GM12891 (cell line): ENCODE measurements at places on chromosomes 2 and 18.

DNA sequence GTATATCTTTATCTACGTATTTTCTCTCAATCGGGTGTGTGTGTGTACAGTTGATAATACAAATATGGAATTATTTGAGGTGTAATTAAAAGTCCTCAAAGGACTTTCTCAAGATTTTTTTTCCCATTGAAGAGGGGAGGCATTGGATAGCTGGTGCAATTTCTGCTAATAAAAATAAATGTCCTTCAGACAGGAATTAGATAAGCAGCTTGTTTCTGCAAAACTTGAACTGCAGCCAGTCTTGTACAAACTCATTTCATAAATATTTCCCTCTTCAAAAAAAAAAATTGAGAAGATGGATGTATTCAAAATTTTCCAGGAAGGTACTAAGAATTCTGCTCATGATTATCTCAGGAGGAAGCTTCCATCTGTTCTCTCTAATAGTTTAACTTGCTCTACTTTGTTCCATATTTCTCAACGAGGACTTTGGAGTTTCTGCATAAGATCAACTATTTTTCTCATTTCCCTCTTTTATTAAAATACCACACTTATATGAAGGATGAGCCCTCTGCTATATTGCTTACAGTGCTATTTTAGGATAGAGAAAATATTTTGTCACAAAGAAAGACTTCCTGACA, 33.0 kb upstream of the GLS start:
- DNase-seq = no peak

GRCh38 chr2:231134910-231135655, 10.2 kb upstream of the HTR2B start:
- no peak for DNase-seq

- no peak for DNase-seq
Observed at GRCh38 chr2:42328148-42328833, 32.7 kb downstream of the COX7A2L start.

GRCh38 chr2:65198737-65199136, 28.9 kb upstream of the ACTR2 start:
- DNase-seq = no peak

DNA sequence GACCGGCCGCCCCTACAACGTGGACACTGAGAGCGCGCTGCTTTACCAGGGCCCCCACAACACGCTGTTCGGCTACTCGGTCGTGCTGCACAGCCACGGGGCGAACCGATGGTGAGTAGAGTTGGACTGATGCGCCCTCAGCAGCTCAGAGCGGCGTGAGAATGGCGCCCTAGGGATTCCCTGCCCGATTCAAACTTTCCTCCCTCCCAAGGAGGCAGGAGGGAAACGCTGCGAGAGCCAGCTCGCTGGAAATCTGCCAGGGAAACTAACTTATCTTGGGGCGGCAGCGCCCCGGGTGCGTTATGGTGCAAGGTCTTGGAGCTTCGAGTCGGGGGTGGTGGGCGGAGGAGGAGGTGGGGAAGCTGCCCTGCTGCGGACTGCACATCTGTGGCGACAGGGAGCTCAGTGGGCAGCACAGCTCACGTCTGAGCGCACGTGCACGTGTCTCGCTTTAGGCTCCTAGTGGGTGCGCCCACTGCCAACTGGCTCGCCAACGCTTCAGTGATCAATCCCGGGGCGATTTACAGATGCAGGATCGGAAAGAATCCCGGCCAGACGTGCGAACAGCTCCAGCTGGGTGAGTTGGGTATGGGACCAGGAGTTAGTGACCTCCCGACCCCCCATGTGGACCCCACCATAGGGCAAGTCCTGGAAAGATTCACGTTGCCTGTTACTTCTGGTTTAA, 697 bp downstream of the ITGA4 start:
- DNase-seq = no peak
